Mucosa of descending colon (tissue), 3 donors: ENCODE measurements at places on chromosomes 1 and 21.

DNA sequence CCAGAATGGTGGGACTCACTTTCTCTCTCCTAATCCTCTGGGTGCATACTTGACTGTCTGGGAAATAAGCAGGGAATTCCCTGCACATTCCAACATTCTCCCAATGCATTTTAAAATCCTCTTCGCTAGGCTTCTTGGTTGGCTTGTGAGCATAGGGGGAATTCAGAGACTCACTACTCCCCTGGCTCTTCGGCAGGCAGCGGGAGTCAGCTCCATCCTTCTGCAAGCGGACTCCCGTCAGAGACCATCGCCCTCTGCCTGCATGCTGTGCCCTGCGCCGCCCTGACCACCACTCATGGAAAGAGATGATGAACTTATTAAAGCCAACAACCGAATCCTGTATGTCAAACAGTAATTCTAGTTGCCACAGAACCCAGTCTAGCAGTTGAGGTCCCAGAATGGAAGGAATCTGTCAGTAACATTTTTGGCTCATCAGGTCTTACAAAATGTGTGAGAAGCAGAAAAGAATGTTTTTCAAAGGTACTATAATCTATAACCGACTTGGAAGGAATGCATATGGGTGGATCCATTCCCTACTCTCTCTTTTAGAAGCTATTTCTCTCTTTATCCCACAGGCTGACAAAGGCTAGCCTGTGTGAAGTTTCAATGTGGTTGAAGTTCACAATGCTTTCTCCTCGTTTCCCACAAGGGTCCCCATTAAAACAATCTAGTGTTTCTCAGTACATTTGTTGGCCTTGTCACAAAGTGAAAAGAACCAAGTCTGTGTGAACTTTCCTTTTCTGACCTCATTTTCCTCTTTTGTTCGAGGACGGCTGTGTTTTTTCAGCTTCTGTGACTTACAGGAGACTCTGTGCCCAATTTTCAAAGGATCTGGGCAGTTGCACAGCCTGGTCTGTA is 119.1 kb upstream of the ADAR start:
- DNase-seq: no peak

GRCh38 chr1:205934788-205935187 is 8.5 kb downstream of the SLC26A9 start:
- DNase-seq: no peak

DNA sequence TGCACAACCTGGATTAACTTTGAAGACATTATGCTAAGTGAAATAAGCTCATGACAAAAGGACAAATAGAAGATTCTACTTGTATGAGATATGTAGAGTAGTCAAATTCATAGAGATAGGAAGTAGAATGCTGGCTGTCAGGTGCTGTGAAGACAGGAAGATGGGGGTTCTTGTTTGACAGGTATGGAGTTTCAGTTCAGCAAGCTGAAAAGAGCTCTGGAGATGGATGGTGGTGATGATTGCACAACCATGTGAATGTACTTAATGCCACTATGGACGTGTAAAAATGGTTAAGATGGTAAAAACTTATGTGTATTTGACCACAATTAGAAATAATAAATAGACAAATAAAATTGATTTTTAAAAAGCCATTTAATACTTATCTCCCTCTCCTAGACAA is 169.8 kb upstream of the DUSP10 start:
- no peak for DNase-seq

DNA sequence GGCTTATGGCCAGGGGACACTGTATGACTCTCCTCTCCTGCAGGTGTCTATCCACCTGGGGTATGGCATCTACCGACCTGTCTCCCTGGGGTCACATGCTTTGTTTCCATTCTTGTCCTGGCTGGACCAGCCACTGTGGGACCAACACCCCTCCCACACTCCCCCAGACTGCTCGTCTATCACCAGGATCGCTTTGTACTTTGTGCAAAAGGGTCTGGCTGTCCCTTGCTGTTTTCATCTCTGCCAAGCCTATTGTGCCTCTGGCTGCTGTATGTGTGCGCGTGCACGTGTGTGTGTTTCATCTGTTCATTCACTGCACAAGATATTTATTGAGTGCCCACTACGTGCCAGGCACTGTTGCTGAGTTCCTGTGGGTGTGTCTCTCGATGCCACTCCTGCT is 25.5 kb downstream of the ETNK2 start:
- DNase-seq: no peak

GRCh38 chr1:65440915-65441314 is 20.4 kb downstream of the LEPR start:
- no peak for DNase-seq

GRCh38 chr1:191558379-191558778 is 599.9 kb upstream of the RGS18 start:
- no peak for DNase-seq

DNA sequence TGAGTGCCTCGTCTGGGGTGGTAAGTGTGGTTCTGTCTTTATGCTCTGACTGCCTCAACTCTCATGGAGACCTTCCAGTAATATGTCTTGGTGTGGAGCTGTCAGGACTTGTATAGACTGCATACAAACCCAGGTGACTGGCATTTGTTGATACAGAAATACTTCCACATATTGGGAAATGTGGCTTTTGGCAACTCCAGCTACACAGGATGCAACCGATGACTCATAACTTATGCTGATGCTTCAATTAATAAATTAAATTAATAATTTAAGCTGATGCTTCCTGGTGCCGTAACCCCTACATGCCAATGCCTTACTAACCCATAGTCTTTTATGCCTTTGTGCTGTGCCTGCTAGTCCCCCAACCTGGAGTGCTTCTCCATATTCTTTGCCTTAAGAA is 72.3 kb upstream of the ARTN start:
- no peak for DNase-seq

DNA sequence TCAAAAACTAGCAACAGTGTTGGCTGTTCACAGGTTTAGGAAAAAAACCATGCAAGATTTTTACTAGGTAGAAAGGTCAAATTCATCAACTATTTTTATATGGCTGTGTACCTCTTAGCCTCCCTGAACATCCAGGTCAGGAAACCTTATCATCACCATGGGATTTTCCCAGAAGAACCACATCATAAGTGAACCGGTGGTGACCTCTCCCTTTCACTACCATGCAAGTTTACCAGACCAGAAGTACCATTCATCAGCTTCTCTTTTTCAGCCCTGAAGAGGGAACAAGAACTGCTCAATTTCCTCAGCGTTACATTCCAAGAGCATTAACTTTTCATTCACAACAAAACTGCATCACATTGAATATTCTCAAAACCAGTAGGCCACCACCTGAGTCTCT is 5.9 kb downstream of the SSBP3 start:
- DNase-seq: no peak

GRCh38 chr1:193111641-193112090 is 6.5 kb upstream of the GLRX2 start:
- no peak for DNase-seq

DNA sequence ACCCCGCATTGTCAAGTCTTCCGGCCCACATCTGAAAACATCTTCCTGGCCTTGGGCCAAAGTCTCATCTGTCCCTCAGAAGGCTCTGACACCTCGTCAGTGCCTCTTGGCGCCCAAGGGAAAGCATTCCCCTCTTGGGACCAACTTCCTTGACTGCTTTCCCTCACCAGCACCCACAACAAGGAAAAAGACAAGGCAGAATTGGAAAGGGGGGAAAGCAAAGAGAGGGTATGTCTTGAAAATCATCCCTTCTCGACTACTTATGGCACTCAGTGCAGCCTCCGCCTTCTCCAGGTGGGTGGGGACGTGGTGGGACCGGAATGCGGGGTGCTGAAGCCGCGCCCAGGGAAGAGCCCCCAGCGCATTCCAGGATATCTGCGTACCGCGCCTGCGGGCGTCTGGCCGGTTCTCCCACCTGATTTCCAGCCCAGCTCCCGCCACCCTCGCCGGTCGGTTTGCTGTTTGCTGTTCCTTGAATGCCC is 554 bp upstream of the SLC39A1 start:
- DNase-seq: peak; percentile 74

- no peak for DNase-seq
Measured at GRCh38 chr1:208336137-208336518, 91.9 kb upstream of the PLXNA2 start.

GRCh38 chr1:35706846-35707600 is 11.7 kb downstream of the C1orf216 start:
- peak; percentile 25 for DNase-seq

- no peak for DNase-seq
Measured at GRCh38 chr1:168490306-168490705, 53.5 kb downstream of the XCL2 start.

- DNase-seq: no peak
Measured at GRCh38 chr1:43547538-43548072, 16.9 kb downstream of the PTPRF start.

DNA sequence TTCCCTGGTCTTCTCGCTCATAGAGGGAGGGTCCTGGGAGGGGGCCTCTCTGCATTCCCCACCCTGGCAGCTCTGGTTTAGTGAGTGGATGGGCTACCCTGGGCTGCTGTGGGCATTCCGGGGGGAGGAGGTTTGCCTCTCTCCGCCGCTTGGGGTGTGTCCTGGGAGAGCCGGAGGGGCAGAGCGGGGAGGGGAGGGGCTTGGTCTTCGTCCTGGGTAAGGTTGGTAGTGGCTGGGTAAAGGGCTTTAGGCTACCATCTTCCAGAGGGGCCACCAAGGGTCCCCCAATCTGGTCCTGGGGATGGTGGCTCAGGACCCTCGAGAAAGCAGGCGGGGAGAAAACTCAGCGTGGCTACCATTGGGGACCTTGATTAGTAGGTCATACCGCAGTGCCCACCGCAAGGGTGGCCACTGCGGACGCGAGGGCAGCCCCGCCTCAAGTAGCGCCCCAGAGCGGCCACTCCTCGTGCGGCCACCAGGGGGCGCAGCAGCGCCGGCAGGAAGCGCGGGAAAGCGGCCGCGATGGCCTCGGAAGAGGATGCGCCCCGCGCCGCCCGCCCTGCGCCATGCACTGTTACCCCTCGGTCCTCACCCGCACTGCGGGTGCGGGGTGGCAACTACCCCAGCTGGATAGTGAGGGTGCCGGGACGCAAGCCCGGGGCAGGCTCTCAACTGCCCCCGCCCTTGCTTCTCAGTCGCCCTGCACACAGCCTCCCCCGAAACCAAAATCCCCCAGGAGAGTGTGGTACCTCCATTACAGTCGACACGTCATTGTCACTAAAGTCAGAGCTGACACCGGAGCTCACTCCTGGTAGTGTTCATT is 44.1 kb upstream of the SLC25A33 start:
- peak; percentile 62 for DNase-seq

- no peak for DNase-seq
Measured at GRCh38 chr1:39016604-39017171, 9.5 kb upstream of the NDUFS5 start.

- no peak for DNase-seq
Measured at GRCh38 chr1:208979776-208980175, 603.7 kb upstream of the CAMK1G start.

GRCh38 chr1:11479375-11479979 is 522 bp downstream of the DISP3 start:
- no peak for DNase-seq

GRCh38 chr1:198141668-198142351 is 15.0 kb upstream of the NEK7 start:
- no peak for DNase-seq

GRCh38 chr21:41678924-41679318 is 87.9 kb downstream of the RIPK4 start:
- peak; percentile 98 for DNase-seq

- DNase-seq: no peak
Measured at GRCh38 chr1:216045400-216045799, 377.8 kb downstream of the USH2A start.

DNA sequence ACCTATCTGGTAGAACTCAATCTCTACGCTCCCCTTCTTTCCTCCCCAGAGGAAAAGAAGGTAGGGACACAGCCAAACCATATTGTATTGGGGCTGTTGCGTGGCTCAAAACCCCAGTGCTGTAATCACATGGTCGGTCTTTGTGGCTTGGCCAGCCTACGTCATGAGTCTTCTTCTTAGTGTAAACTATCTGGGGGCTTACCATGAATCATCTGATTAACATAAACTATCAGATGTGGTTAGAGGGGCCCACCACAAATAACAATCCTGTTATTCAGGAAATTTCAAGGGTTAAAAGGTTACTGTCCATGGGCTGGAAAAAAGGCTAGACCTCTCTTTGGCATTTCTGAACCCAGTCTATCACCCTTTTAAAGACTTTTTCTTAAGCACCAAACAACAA is 49.5 kb upstream of the GPR52 start:
- DNase-seq: no peak

GRCh38 chr1:16018749-16019643 is 1.2 kb upstream of the HSPB7 start:
- DNase-seq: no peak

DNA sequence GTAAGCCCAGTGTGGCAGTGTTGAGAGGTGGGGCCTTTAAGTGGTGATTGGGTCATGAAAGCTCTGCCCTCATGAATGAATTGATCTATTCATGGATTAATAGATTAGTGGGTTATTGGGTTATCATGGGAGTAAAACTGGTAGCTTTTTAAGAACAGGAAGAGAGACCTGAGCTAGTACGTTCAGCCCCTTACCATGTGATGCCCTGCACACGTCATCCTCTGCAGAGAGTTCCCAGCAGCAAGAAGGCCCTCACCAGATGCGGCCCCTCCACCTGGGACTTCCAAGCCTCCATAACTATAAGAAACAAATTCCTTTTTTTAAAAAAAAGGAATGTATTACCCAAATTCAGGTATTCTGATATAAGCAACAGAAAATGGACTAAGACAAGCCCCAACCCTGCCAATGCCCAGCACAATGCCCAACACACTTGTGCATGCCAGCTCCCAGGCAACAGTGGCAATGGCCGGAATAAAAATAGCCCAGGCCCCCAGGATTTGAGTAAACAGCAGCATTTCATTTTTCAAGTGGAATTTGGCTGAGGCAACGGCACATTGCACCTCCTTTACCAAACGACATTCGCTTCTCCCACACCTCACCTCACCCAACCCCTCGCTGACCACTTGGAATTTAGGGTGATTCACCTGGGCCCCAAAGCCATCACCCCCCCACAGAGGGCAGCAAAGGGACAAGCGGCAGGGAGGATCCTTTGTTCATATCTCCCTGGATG is 215.9 kb downstream of the TOMM20 start:
- no peak for DNase-seq

GRCh38 chr1:200351826-200352549 is 57.8 kb downstream of the ZNF281 start:
- no peak for DNase-seq

- no peak for DNase-seq
Measured at GRCh38 chr1:58395355-58395754, 151.2 kb downstream of the OMA1 start.
